ENCODE measurements at places on chromosomes 5 and 9.

GRCh38 chr5:180090769-180091546 is 19.4 kb upstream of the RNF130 start:
- no peak for DNase-seq

DNA sequence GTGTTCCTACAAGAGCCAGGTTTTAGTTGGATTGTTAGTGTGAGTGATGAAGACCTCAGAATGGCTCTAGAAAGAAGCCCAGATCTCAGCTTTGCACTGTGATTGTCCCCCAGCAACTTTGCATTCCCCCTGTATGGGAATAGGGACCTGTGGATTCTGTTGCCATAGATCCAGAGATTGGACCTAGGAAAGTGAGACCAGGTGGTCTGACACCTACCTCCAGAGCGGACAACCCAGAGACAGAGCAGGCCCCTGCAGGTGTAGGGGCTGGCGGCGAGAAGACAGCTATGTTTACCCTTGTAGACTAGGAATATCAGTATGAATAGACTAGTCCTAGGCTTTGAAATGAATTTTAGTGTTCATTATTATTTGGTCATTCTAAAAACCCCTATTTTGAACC is 53.6 kb downstream of the IRF1 start:
- no peak for DNase-seq

GRCh38 chr9:114822708-114823107 is 16.9 kb upstream of the TNFSF15 start:
- DNase-seq: no peak

GRCh38 chr9:104923740-104924139 is 4.2 kb downstream of the ABCA1 start:
- no peak for DNase-seq

DNA sequence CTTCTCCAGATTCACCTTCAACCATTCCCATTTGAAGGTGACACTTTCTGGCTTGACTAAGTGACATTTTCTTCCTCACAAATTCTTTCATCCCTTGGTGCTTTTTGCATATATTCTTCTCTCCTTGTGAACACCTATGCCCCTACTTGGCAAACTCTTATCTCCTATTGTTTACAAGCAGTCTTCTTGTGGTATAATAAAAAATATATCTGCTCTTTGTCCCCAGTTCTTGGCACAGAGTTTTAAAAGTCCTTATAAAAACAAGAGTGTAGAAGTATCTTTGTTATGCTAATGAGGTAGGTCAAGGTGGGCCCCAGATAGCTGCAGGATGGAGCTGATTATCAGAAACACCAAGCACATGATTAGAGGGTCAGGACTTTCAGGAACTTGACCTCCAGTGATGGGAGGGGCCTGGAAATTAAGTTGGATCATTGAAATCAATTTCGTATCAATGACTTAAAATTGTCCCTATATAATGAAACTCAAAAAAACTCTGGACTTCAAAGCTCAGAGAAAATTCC is 38.0 kb downstream of the TMEM161B start:
- no peak for DNase-seq

- DNase-seq: no peak
Measured at GRCh38 chr5:80223561-80223960, 32.3 kb downstream of the SERINC5 start.

DNA sequence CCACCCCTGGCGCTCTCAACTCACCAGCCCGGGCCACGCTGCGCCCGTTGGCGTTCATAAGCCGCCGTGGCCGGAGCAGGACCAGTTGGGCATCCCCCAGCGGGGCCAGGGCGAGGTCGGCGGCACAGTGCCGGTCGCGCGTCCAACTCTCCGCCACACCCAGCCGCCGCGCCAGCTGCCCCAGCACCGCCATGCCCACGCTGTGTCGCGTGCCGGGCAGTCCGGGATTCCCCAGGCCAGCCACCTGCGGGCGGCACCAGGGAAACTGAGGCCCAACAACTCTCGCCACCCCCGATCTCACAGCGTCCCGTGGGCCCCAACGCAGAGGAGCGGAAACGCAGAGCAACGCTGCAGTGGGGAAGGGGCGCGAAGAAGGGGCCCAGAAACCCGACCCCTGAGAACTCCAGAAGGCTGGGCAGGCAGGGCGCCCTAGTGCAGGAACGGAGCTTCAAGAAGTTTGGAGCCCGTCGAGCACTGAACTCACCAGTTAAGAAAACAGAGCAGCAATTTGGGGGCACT is 453 bp downstream of the PTRH1 start:
- DNase-seq: no peak

DNA sequence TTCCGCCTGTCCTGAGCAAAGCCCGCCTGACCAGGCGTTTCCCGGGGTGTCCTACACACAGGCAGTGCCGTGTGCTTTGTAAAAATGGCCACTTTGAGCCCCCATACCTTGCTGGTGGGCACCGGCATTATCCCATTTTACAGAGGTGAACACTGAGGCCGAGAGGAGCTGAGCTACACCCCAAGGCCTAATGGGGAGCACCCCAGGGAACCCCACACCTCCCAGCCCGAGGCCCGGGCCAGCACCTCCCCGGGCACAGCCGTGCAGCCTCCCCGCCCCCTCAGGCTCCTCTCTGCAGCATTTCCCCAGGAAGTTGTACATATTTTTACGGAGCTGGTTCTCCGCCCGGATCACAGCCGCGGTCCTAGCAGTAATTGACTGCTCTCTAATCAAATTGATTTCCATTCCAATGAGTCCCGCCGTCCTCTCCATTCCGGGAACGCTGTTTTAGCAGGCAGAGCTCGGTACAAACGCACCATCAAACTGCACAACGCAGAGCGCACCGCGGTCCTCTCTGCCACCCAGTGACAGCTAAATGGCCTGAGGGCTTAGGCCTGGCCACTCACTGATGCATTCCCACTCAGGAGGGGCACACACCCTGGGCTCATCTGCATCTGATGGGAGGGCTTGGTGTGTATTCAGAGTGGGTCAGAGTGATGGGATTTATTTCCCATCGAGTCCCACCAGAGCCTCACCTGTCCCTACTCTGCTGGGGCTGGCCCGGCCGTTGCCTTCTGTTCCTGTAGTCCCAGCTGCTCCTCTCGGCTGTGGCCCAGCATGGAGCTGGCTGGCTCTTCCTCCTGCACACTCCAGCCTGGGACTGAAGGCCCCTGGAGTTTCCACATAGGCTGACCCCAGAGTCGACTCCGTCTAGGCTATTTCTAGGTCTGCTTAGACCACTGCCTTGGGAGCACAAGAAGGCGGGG is 36.2 kb upstream of the UBAC1 start:
- no peak for DNase-seq

GRCh38 chr5:110040178-110040577 is 350.5 kb downstream of the MAN2A1 start:
- DNase-seq: no peak

GRCh38 chr5:108801301-108801700 is 53.6 kb downstream of the FER start:
- no peak for DNase-seq

DNA sequence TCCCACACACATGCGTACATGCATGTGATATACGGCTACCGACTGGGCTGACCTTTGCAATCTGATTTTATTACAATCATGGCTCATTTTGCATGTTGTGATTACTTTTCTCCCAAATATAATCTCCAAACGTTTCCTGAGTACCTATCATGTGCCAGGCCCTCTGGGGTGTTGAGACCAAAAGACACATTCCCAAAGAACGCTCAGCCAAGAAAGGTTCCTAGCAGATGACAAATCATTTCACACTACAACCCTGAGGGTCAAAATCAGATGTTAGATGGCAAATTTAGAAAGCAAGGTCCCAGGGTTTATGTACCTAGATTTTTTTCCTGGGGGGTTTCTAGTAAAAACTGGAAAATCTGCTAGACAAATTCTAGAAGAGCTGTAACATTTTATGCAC is 32.4 kb upstream of the SLC25A51 start:
- no peak for DNase-seq

DNA sequence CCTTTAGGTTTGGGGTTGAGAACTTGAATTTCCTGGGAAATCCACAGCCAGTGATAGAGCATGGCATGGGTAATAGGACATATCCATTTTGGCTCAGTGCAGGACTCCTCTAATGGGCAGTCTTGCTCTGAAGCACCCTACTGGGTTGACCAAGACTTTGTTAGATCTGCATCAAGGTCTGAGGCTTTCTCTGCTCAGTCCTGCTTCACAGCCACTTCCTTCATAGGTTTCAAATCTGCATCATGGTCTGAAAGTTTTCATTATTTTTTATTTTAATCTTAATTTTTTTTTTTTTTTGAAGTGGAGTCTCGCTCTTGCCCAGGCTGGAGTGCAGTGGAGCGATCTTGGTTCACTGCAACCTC is 36.5 kb downstream of the KIF2A start:
- no peak for DNase-seq

DNA sequence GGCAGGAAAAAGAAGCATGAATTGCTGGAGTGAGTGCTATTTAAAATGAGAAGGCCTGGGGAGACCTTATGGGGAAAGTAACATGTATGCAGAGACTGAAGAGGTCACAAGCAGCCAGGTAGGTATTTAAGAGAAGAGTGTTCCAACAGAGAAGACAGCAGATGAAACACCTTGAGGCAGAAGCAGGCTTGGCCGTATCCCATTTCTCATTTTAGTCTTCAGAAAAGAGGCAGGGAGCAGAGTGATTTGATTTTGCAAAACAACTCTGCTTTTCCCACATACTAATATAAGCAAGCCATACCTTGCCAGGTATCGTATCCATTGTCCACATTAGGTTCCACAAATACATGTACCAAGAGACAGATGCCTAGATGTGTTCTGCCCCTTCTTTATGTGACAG is 244.3 kb downstream of the ASTN2 start:
- DNase-seq: no peak

DNA sequence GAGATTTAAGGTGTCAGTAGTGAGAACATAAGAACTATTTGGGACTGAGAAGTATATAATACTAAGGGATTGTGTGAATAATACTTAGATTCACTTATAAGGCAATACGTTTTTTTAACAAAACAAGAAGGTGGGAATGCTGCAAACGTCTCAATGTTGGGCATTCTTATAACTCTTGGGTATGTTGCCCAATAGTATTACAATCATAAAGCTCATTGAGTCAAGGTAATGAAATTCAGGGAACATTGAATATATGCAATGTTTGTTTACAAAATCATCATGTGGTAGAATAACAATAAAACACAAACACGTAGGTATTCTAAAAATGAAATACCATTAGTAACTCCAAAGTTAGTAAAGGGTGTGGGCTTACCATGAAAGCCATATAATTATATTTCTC is 400.7 kb downstream of the KIAA0825 start:
- no peak for DNase-seq

DNA sequence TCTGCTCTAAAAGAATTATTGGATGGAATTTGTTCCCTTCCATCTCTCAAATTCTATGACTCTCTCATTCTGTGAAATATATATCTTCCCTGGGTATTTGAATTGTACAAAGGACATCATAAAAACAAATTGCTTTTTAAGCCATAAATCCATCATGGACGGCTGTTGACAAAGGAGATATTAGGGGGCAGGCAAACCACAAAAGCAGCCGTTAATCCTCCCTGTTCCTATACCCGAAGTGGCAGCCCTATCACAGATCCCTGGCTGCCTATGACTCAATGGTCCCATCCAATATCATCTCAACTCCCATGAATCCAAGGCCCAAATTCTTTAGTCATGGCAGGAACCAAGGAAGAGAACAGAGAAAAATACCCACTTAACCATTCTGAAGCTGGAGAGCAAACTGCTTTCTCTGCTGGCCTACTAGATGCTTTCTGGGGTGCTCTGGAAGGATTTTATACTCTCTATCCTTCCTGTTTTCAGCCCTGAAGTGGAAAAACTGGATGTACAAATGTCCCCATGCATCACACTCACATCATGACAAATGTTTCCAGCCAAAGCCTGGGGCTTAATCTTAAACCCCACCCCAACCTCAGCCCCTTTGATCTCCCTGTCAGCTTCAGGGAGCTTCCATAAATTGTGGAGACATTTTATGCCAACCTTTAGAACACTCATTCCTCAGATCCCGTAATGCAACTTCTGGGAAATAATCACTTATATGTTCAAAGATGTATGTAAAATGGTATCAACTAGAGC is 59.5 kb downstream of the FAM114A2 start:
- no peak for DNase-seq

DNA sequence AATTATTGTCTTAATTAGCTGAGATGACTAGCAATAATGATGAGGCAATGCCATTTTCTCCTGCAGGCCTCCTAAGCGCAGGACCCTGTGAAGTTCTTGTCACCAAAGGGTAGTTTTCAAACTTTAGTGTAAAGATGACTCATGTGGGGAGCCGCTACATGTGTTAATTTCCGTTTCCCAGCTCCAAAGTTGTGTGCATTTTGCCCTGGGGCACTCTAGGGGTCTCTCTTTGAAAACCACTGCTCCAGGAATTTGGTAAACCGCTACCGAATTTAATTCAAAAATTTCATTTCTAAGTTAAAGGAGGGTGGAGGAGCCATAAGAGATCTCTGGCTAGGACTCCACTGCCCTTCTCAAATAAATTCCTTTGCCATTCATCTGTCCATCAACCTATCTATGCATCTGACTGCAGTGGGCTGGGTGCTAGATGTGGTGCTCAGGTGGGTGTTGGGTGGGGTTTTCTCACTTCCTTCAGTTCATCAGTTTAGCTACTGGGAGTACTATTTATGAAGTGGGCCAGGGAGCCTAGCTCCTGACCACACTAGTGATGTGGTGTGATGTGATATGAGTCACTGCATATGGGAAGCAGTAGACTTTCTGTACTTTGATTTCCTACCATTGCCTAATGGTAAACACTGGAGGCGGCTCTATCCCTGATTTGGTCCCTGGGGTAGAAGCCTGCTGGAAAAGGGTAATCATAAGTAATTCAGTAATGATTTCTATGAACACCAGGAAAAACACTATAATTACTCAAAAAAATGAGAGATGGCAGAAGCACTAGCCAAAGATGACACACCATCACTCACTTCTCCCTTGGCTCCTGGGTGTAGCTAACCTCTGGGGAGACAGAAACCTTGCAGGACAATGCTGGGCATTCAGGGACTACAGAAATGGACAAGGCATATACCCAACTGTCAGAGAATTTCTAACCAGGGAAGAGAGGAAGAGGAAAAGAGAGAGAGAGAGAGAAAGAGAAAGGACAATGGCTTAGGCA is 4.0 kb upstream of the ZSWIM6 start:
- peak; percentile 3 for DNase-seq

DNA sequence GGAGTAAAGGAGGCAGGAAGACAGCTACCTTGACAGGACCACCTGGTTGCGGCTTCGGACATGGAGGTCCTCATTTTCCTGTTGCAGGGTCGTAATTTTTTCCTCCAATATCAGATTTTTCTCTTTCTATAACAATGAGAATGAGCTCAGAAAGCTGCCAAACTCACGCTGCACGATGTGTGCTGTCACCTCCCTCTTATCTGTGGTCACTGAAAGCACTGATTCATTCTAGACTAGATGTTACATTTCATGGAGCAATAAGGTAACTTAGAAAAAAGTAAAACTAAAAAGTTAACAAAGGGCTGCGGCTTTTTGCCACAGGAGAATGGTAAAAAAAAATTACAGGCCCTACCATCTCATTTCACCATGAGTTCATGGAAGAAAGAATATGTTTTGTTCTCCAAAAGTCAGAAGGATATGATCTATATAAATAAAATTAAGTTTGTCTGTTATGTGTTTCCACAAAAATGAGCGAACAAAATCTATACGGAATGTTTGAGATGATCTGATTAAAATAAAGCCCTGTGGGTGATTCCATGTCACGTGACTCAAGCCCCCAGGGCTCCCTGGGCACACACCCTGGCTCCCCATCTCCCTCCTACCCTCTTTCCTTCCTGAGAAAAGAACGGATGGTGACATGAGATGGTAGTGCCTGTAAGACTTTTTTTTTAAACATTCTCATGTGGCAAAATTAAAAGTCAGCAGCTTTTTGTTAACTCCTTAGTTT is 26.9 kb upstream of the ANXA6 start:
- DNase-seq: no peak

GRCh38 chr5:84378961-84379360 is 5.7 kb downstream of the EDIL3 start:
- no peak for DNase-seq
